Dermis blood vessel endothelial cell (primary cell): ENCODE measurements at places on chromosomes 3 and 15. TPM values are rescaled to one million over a fixed set of nuclear protein-coding genes. Genes with fewer than 3 reads are reported as not detected.
A peak's percentile ranks its signal among the peaks of the same experiment; 100 is the strongest.

The SPPL2A gene
- total RNA-seq = 114 and 173 TPM in 2 replicates

The SEMA5B gene
- 0.05 TPM in 1 of 2 replicates, not detected in the other for total RNA-seq

The RFC4 gene
- total RNA-seq = 27.9 and 32.0 TPM in 2 replicates

The PLAAT1 gene
- 0.47 TPM in 1 of 2 replicates, not detected in the other for total RNA-seq

- no peak for DNase-seq
Observed at GRCh38 chr15:26773067-26773877, 406 bp upstream of the GABRB3 start.

- DNase-seq = peak; percentile 37
Observed at GRCh38 chr15:65641768-65642475, 20.2 kb downstream of the SLC24A1 start.

GRCh38 chr3:18791182-18791581, 357.1 kb upstream of the KCNH8 start:
- no peak for DNase-seq

GRCh38 chr15:59993041-59993750, 10.9 kb upstream of the FOXB1 start:
- DNase-seq = no peak

GRCh38 chr3:45746777-45747622, 49.3 kb downstream of the SLC6A20 start:
- DNase-seq = no peak

DNA sequence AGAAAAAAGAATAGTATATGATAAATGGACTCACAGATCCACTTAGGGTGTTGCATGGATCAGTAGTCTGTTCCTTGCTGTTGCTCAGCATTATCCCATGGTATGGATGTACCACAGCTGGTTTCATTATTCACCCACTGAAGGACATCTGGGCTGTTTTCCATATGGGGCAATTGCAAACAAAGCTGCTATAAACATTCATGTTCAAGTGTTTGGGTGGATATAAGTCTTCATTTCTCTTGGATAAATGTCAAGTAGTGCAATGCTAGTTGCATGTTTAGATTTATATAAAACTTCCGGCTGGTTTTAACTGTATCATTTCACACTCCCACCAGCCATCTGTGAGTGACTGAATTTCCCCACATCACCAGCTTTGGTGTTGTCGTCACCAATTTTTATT, 137.7 kb downstream of the ASB7 start:
- DNase-seq = no peak

GRCh38 chr15:56490461-56490860, 25.5 kb upstream of the MNS1 start:
- no peak for DNase-seq

DNA sequence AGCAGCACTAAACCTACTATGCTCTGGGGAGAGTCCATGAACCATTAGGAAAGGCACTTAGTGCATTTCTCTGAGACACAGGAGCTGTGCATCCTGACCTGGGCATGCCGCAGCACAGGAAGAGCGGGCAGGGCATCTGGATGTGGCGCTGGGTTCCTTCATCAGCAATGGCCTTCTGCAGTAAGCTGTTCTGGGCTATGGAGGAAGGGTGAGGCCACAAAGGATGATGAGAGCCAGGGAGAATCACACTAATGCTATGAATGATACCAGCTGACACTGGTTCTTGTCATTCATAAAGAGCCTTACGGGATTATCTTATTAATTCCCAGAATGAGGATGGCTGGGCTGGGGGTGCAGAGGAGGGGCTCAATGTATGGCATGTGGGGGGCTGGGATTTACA, 12.7 kb upstream of the SCN10A start:
- DNase-seq = no peak
